ENCODE measurements at places on chromosomes 1 and 21.
A peak's percentile ranks its signal among the peaks of the same experiment; 100 is the strongest.

GRCh38 chr21:28590676-28591075 lies 402.0 kb downstream of the LTN1 start:
- no peak for DNase-seq

DNA sequence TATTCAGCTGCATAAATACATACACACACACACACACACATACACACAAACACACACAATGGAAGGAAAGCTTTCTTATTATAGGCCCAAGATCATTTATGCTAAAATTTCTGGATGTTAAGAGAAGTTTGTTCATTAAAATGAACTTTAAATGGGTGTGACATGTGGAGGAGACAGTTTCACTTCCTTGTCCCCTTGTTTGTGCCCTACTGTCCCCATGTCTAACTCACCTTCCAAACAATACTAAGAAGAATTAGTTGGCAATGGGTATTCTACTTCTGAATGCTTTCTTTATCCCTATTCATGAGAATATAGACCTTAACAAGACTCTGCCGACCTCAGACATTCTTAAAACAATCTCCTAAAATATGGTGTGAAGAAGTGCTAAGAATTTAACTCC lies 63.5 kb upstream of the NRIP1 start:
- DNase-seq, result no peak

- DNase-seq, result no peak
Observed at GRCh38 chr1:191016765-191017164, 539.1 kb upstream of the BRINP3 start.

DNA sequence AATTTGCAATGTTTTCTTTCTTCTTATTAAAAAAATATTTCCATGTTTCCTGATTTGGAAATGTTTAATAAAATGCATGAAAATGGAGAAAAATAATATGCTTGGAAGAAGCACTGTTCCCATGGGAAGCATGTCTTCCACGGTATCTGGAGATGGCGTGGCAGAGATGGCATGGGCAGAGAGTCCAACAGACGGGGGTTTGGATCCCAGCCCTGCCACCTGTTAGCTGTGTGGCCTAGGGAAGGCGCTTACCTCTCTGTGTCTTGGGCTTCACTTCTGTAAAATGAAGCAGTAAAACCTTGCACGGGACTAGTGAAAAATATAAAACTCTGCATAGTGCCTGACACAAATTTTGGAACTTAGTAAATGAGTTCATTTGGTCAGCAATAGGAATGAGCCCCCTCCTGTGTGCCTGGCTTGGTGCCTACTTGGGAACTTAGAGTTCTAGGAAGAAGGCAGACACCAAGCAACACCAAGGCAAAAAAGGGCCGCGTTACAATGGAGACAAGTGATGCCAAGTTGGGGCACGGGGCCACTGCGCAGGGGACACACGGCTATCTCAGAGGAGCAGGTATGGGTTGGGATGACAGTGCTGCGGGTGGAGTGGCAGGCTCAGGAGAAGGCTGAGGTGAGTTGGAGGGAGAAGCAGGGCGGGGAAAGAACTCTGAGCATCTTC lies 124.2 kb downstream of the KCNN3 start:
- no peak for DNase-seq

DNA sequence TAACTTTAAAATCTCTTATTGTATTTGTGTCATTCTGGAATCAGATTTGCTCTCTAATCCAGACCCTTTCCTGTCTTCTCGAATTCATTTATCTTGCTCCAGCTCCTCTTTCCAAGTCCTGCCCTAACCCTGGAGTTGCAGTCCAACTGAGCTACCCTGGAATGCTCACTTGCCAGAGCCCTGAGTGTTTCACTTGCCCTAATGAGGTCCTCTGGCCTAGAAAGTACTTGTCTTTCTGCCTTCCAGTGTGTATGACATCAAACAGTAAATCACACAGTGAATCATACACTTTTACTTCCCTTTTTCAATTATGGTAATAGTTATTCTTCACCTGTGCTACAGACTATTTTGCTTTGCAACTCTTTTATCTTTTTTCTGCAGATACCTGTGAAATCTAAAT lies 96.9 kb downstream of the NEK7 start:
- DNase-seq, result peak; percentile 62

GRCh38 chr1:99279525-99279924 lies 15.2 kb downstream of the PLPPR4 start:
- DNase-seq, result no peak

- no peak for DNase-seq
Observed at GRCh38 chr21:33286076-33286475, 19.9 kb downstream of the IL10RB start.

DNA sequence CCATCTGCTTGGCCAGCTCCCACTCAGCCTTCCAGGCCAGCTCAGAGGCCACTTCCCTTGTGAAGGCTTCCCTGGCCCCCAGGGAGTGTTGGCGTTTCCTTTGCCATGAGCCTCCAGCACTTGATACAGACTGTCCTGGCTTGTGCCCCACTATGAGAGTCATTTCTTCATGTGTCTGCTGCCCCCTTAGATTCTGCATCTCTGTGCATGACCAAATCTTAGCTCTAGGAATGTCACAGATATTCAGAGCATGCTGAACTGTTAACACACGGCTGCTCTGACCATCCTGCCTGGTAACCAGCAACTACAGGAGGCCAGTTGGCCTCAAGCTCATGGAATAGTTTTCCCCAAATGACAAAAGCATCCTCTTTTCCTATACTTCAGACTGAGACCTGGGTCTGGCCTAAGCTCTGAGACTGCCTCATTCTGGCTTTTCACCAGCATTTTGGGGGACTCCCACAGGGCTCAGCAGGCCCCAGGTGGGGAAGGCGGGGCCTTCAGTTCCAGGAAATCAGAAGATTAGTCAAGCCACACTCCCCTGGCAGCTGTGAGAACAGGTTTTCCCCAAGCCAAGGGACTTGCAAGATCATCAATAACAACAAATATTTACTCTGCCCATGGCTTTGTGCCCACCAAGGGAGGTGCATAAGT lies 182.6 kb upstream of the EDN2 start:
- no peak for DNase-seq

DNA sequence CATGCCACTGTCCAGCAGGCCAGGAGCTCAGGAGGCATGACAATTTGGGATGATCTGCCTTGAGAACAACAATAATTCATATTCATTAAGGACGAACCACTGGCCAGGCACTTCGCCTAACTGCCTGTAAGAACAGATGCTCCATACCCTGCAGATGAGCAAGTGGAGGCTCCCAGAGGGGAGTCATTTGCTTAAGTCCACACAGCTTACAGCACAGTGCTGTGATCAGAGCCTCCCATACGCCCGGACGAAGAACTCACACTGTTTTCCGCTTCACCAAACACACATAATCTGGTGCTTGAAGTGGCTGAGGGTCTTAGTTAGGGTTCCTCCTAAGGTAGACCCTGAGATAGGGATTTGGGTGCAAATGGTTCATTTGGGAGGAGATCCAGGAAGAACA lies 93.4 kb upstream of the KLHDC7A start:
- DNase-seq, result no peak

GRCh38 chr1:42817976-42818375 lies 779 bp upstream of the SVBP start:
- DNase-seq, result no peak

- DNase-seq, result no peak
Observed at GRCh38 chr1:221794079-221794670, 52.3 kb upstream of the DUSP10 start.

- DNase-seq, result peak; percentile 79
Observed at GRCh38 chr1:154434346-154435085, 29.4 kb downstream of the IL6R start.

DNA sequence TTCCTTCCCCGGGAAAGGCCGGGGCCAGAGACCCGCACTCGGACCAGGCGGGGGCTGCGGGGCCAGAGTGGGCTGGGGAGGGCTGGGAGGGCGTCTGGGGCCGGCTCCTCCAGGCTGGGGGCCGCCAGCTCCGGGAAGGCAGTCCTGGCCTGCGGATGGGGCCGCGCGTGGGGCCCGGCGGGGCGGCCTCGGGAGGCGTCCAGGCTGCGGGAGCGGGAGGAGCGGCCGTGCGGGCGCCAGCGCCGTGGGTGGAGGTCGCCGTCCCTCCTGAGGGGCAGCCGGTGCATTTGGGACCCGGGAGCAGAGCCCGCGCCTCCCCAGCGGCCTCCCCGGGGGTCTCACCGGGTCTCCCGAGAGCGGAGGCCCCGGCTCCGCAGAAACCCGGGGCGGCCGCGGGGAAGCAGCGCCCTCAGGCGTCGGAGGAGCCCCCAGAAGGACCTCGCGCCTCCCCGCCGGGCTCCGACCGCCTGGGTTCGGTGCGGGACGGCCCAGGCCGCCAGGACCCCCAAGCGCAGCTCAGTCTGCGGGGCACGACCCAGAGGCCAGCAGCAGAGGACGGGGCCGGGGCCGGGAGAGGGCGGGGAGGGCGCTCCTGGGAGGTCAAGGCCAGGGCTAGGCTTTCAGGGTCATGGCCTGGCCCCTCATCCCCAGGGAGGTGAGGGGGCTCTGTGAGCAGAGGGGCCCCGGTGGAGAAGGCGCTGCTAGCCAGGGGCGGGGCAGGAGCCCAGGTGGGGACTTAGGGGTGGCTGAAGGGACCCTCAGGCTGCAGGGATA lies 7.2 kb upstream of the SLX9 start:
- DNase-seq, result peak; percentile 72

DNA sequence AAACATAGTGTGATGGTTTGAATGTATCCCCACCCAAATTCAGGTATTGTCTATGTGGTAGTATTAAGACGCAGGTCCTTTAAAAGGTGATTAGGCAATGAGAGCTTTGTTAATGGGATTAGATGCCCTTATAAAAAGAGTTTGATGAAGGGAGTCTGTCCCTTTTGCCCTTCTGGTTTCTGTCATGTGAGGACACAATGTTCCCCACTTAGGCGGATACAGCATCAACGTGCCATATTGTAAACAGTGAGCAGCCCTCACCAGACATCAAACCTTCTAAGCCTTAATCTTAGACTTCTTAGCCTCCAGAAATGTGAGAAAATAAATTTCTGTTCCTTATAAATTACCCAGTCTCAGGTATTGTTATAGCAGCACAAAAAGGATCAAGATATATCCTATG lies 172.8 kb downstream of the FAF1 start:
- DNase-seq, result no peak

DNA sequence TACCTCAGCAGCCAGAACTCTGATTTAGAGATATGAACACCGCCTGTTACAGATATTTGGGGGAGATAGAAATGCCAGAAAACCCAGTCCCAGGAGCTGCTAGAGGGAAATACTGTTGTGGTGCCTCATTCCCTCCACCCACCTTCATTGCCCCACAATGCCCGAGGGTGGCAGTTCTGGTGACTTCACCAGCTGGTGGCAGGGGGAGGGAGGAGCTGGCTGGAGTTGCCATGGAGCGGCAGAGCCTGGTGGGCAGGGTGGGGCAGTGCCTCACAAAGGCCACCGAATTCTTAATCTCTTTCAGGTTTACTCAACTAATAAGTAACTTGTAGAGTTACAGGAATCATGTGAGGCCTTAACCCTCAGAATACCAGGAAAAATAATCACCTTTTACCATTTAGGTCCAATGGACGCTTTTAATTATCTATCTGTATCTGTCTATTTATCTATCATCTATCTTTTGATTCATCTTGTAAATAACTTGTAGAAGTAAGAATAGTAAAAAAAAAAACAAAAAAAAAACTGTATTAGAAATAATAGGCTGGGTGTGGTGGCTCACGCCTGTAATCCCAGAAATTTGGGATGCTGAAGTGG lies 11.7 kb upstream of the S100A11 start:
- DNase-seq, result peak; percentile 95

- peak; percentile 10 for DNase-seq
Observed at GRCh38 chr1:229508823-229509337, 739 bp upstream of the NUP133 start.

- DNase-seq, result no peak
Observed at GRCh38 chr1:82299656-82300055, 498.9 kb downstream of the ADGRL2 start.

GRCh38 chr1:158554352-158554751 lies at the start of gene OR6Y1:
Gene OR6Y1 (minus strand): TSS chr1:158554405. CDS start chr1:158548105, 6,300 bp downstream.
- no peak for DNase-seq

DNA sequence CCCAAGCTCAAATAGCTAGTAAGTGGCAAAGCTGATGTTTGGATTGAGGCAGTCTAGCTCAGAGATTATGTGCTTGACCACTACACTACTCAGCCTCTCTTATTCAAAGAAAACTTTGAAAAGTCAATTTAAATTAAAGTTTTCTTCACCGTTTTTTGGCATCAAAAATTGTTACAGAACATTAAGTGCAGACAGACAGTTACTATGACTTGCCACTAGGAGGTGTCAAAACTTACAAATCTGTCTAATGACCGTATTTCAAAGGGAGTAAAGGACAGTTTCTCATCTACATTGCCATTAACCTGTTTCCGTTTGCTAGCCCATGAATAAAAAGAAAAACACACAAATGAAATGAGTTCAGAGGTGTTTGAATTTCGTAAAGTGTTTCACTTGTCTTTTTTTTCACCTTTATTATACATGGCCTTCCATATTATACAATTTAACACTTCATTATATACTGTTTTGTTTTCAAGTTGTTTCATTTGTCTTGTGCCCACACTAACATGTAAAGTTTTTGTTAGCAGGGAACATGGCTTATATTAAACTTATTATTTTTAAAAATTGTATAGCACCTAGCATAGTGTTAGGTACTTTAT lies 57.4 kb upstream of the MTF2 start:
- peak; percentile 83 for DNase-seq

GRCh38 chr21:35197191-35197590 lies 148.1 kb upstream of the RUNX1 start:
- no peak for DNase-seq

DNA sequence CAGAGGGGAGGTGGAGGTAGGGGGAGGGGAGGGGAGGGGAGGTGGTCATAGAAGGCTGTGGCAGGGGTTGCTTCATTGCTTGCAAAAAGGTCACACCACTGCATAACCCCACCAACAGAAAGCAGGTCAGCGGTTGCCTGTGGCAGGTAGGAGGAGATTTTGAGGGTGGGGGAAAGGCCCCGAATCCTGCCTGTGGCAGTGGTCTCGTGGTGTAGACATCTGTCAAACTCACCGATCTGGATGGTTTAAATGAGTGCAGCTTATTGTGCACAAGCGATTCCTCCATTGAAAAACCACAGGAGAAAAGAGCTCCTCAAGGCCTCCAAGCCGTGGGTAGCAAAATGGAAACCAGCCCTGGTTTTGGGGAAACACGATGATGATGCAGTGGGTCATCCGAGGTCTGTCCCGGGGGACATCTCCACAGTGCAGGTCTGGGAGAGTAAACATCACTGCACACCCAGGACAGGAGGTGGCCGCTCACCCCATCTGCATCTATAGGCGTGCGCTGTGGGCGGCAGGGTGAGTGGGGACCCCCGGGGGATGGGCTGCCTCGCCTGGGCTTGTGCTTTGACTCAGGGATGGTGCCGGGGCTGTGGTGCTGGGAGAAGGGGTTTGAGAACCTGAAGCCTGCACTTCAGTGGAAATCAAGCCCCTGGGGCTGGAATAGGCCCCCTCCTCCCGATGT lies 112.3 kb downstream of the CRYAA start:
- no peak for DNase-seq

DNA sequence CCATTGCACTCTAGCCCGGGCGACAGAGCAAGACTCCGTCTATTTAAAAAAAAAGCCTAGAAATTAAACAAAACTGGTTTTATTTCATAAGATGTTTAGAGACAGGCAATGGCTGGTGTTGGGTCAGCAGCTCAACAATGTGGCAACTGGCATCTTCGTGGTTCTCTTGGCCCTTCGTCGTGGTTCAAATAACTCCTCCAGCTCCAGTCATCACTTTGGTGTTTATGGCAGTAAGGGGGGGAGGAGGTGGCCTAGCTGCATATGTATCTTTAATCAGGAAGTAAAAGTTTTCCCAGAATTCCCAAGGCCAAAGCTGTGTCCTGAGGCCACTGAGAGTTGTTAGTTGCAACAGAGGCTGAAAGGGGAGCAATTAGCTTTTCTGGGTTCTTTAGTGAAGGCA lies 13.0 kb upstream of the LTN1 start:
- DNase-seq, result no peak

All from hematopoietic multipotent progenitor cell treated with erythropoietin and hydrocortisone succinate and interleukin-3 and kit ligand, for 4 days (in vitro differentiated cells).